ENCODE measurements at places on chromosomes 16 and 17. TPM values are rescaled to one million over a fixed set of nuclear protein-coding genes. Genes with fewer than 3 reads are reported as not detected.

ACSM2A gene
- total RNA-seq: not detected

C16orf96 gene
- total RNA-seq: 0.18 TPM

TSPOAP1 gene
- total RNA-seq: 54.2 TPM

HEXIM1 gene
- total RNA-seq: 5.4 TPM

PPP1R27 gene
- not detected for total RNA-seq

LYRM9 gene
- 12.4 TPM for total RNA-seq

LRRC37B gene
- total RNA-seq: 79.8 TPM

GPS2 gene
- total RNA-seq: 29.2 TPM

MIF4GD gene
- total RNA-seq: 7.0 TPM

HBM gene
- 12.8 TPM for total RNA-seq

SLC5A2 gene
- total RNA-seq: 1.1 TPM

SCN4A gene
- 0.09 TPM for total RNA-seq

CD300E gene
- total RNA-seq: not detected

TBX21 gene
- 0.45 TPM for total RNA-seq

DLG4 gene
- total RNA-seq: 77.9 TPM

MEOX1 gene
- 0.09 TPM for total RNA-seq

CDH3 gene
- total RNA-seq: 4.9 TPM

ITGAD gene
- total RNA-seq: not detected

P2RX1 gene
- total RNA-seq: 0.27 TPM

USP31 gene
- 25.4 TPM for total RNA-seq

GRB2 gene
- total RNA-seq: 74.9 TPM

ABCC11 gene
- total RNA-seq: 0.54 TPM

ITGAX gene
- 1.6 TPM for total RNA-seq

SLC52A1 gene
- total RNA-seq: not detected

CFAP97D1 gene
- not detected for total RNA-seq

MYOCD gene
- 0.27 TPM for total RNA-seq

KRTAP9-2 gene
- total RNA-seq: not detected

NTN1 gene
- 14.8 TPM for total RNA-seq

RRN3 gene
- 46.9 TPM for total RNA-seq
